ENCODE measurements at places on chromosomes 16 and 17. TPM values are rescaled to one million over a fixed set of nuclear protein-coding genes. Genes with fewer than 3 reads are reported as not detected.
A peak's percentile ranks its signal among the peaks of the same experiment; 100 is the strongest.

DNA sequence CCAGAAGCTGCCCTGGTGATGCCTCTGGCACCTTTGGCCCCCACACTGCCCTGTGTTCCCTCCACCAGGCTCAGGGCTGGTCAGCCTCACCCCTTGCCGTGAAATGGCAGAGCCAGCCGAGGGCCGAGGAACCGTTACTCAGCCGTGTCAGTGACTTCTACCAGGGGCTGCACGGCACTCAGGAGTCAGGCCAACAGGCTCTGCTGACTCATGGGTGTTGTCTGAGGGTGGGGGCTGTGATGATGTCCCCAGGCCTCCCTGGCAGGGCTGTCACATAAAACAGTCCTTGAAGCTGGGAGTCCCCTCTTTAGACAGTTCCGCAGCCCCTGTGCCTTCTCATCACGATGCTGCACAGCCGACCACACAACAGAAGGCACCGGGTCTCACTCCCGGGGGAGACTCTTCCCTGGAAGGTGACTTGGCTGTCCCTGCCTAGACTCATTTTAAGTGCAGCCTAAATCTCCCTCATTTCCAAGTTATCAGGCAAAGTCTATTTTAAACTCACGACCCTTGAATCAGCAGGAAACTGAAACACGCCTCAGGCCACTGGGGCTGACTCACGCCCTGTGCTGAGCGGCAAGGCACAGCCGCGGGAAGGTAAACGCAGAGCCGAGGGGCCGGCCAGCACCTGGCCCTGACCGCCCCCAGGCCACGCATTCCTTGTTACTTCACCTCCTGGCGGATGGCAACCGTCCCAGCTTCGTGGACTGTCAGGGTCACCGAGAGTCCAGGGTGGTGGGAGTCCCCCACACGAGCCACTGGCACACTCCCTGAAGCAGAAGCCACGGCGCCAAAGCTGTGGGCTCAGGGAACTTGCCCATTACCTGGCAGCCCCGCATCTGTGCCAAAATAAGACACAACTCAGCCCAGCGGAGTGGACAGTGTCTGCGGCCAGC, 102.6 kb downstream of the ZNF778 start:
- DNase-seq: peak; percentile 87

DNA sequence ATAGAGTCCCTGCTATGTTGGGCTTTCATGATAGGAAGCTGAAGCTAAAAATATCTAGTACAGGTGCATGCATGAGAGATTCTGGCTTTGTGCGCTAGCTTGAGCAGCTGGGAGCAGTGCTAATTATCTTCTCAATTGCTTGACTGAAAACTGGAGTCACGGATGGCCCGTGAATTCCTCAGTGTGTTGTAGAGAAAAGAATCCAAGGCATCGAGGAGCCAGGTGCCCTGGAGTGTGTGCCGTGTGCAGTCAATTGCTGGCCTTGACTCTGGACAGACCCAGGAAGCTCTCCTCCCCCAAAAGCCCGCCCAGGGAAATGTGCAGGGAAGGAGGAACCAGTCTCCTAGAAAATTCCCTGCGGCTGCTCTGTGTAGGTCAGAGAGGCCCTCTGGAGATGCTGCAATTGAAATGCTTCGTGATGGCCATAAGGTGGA, 14.2 kb downstream of the LGALS3BP start:
- DNase-seq: no peak

DNA sequence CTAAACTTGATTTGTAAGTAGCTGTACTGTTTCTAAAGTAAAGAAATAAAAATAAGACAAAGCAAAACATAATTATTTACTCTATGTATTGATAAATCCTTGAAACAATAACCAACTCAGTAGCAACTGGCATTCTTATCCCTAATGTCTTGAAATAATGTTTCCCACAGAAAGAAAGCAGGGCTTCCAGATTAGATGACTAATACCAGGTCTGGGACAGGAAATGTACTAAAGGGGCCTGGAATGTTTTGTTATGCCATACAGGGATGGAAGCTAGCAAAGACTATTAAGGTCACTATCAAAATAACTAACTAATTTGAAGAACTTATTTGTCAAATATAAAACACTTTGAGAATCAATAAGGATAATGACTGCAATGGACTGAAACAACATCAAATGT, 82.1 kb downstream of the CFDP1 start:
- peak; percentile 73 for DNase-seq

DNA sequence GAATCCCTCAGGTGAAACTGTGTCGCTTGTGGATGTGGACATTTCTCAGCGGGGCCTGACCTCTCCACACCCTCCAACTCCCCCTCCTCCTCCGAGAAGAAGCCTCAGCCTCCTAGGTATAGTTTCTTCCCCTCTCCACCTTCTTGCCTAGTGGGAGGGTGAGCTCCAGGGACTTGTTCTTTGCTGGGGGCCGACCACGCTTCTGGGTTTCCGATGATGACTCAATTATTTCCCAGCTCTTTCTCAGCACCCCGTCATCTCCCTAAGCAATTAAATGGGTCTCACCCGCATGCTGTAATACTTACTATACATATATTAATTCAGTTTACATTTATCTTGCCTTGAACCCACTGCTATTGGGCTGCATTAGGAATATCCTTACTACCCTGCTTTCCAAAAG, 13.1 kb downstream of the SOCS7 start:
- DNase-seq: no peak

DNA sequence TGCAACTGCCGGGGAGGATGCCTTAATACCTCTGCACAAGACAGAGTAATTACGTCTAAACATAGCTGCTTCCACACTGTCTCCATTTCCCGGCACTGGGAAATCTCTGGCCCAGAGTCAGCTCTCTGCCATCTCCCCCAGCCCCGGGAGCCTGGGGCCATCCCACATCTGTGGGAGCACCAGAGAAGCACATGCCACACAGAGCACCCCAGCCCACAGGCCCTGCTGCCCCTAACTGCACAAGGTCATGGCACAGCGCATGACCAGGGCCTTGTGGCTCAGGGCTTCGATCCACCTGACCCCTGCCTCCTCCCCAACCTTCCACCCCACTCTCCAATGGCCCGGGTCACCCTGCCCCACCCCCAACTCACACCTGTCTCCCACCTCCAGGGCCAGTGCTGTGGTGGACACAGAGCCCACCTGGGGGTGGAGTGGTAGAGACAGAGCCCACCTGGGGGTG, 36.6 kb upstream of the RBFOX3 start:
- no peak for DNase-seq

- no peak for DNase-seq
These were observed 130.9 kb downstream of the CDH11 start for GRCh38 chr16:64991001-64991400.

- no peak for DNase-seq
These were observed 9.6 kb downstream of the AFMID start for GRCh38 chr17:78196716-78197115.

- DNase-seq: peak; percentile 34
These were observed 487.5 kb upstream of the SALL1 start for GRCh38 chr16:51638339-51639135.

GRCh38 chr17:79114458-79115301, 40.1 kb downstream of the ENGASE start:
- DNase-seq: peak; percentile 2

- DNase-seq: no peak
These were observed 5.0 kb downstream of the ARL6IP1 start for GRCh38 chr16:18796377-18796776.

GRCh38 chr16:65312071-65312470, 190.2 kb upstream of the CDH11 start:
- DNase-seq: peak; percentile 53

DNA sequence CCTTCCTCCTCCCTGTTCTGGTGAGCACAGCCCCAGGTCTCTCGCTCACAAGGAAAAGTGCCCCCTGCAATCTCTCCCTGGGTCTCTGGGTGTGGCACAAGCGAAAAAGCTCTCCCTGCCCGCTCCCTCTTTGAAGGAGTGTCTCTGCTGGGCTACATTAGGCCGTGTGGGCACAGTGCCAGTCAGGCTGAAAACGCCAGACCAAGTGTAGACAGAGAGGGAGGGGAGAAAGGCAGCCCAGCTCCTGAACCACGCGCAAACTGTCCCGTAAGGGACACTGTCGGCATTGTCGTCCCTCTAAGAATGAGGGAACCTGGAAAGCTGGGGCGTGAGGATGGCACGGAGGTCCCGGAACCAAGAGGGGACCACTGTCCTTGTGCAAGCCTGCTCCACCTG, 3.9 kb downstream of the SMIM5 start:
- no peak for DNase-seq

DNA sequence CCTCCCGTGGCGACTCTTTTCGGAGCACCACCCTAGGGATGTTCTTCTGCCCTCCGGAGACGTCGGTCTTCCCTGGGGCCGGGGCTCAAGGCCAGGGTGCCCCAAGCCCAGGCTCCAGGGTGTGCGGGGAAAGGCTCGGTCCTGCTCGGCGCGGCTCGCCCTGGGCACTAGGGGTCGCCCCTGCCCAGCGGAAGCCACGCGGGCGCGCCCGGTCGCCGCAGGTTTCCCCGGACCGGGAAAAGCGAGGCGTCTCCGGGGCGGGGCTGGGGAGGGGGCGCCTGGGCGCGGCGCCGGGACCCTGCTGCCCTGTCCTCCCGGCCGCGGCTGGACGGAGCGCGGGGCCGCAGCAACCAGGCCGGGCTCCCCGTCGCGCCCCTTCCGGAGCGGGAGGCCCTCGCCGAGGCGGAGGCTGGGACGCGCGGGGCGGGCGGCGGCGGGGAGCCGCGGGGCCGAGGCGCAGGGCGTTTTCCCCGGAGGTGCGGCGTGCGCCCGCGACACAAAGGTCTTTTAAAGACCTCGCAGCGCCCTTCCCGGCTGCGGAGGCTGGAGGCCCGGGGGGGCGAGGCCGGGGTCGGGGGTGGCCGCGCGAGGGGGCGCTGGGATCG, 76.4 kb downstream of the MRC2 start:
- DNase-seq: peak; percentile 44

GRCh38 chr17:72613396-72613795, 479.1 kb downstream of the SLC39A11 start:
- DNase-seq: peak; percentile 44

DNA sequence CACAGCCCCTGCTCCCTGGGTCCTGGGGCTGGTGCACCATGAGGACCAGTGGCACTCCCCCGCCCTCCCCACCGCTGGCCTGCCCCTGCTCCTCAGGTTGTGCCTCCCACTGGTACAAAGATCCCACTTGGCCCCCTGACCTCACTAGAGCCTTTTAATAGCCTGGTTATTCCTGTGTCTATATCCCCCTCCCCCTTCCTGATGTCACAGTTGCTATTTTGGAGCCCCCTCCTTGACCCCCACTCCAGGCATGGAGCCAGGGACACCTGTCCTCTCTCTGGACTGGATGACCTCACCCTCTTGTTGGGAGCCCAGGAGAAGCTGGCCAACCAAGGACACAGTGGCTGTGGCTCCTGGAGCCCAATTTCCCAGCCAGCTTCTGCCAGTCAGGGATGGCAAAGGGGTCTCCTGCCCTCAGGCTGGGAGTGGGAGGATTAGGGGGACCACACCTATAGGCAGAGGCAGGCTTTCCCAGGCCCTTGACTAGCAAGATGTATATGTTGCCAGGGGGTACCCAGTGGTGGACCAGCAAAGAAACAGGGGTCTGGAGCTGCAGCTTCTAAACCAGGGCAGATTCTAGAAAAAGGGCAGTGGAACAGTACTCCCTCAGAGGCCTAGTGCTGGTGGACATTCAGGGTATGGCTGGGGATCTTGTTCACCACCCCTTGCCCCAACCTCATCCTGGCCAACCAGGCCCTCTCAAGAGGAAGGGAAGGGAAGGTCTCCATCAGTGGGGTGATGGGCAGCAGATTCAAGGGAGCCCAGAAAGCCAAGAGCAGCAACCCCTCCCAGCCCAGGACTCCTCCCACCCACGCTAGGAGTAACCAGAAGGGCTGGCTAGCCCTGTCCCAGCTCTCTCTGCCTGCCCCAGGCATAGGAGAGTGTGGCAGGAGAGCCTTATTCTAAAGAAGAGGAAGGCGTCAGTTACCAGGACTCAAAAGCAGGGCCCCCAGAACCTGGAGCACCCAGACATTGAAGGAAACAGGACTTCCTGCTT, 10.9 kb downstream of the HDAC5 start:
- DNase-seq: no peak

The MYH8 gene
- total RNA-seq: not detected

The GAS2L2 gene
- not detected for total RNA-seq

The MRC2 gene
- 245 TPM for total RNA-seq

The SNRNP25 gene
- 11.8 TPM for total RNA-seq

The CKLF gene
- 73.4 TPM for total RNA-seq

The RGS11 gene
- 1.2 TPM for total RNA-seq

The KRTAP4-5 gene
- not detected for total RNA-seq

The KAT7 gene
- total RNA-seq: 21.5 TPM

The CHST4 gene
- total RNA-seq: not detected

The SEZ6L2 gene
- total RNA-seq: 1.4 TPM

The SLC16A6 gene
- total RNA-seq: 0.09 TPM

Data from fibroblast of the aortic adventitia (primary cell).